ENCODE measurements at places on chromosomes 3 and 15.

DNA sequence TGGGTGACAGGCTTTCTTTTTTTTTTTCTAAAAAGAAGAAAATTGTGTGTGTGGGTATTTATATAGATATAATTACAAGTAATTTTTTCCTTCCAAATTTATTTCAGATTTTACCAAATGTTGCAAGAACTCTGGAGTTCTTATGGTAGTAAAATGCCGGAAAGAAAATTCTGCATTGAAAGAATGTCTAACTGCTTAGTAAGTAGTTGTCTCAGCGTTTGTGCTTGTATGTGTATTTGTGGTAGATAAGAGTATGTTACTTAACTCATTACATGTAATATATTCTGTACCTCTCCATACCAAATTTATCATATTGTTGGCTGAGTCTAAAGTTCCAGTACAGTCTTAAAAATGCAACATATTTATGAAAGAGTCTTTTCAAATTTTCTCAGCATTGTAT lies 32.3 kb upstream of the ZCWPW2 start:
- DNase-seq, result no peak

DNA sequence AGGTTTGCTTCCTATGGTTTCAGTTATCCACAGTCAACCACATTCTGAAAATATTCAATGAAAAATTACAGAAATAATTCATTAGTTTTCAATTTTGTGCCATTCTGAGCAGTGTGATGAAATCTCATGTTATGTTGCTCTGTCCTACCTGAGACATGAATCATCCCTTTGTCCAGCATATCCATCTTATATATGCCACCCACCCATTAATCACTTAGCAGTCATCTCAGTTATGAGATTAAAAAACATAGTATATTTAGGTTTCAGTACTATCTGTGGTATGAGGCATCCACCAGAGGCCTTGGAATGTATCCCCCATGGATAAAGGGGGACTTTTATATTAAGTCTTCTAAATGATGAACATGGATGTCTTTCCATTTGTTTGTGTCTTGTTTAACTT lies 64.7 kb upstream of the PROK2 start:
- DNase-seq, result no peak

DNA sequence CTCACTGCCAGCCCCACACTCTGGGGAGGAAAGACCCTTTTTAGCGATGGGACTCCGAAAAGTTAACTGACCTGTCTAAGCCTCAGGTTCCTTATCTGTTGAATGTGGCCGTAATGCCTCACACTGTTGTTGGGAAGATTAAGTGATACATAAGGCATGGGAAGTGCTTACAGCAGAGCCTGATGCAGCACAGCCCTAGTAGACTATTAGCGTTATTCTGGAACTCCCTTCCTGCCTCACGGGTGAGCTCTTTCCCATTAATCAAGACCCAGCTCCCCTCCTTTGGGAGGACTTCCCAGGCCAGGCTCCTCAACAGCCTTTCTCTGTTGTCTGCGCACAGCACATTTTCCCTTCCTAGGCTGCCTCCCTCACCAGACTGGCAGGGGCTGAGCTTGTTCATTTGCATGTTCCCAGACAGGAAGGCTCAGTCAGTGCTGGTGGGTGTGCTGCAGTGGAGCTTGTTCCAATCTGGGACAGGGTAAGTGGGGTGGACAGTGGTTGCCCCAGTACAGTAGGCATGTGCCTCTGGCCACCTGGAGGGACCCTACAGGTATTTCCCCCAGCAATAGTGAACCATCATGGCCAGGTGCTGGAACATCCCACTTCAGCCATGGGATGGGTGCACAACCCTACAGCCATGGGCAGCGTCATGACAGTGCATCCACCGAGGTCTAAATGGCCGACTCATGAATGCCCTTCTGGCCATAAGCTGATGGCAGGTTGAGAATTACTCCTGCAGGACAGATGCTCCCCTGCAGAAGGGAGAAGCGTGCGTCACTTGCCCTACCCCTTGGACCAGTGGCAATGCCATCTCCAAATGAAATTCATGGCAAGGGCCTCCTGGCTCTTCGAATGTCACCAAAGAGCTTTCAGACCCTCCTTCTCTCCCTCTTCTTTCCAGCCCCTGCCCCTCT lies 5.8 kb upstream of the PSTPIP1 start:
- no peak for DNase-seq

DNA sequence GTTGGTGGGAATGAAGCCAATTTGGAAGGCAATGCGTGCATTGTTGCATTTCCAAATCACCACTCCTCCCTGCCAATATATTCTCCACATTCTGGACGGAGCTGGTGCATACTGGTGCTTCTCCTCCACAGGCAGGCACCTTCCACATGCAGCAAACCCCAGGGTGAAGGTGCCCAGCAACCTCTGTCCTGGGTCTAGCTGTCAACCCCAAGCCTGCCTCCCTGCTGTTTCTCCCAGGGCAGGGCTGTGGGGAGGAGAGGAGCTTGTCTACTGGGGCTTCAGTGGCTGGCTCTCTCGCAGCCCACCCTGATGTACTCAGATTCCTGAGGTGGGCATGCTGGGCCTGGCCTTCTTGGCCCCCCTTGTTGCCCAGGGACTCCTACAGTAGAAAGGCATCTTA lies 20.1 kb downstream of the GASK1A start:
- DNase-seq, result no peak

DNA sequence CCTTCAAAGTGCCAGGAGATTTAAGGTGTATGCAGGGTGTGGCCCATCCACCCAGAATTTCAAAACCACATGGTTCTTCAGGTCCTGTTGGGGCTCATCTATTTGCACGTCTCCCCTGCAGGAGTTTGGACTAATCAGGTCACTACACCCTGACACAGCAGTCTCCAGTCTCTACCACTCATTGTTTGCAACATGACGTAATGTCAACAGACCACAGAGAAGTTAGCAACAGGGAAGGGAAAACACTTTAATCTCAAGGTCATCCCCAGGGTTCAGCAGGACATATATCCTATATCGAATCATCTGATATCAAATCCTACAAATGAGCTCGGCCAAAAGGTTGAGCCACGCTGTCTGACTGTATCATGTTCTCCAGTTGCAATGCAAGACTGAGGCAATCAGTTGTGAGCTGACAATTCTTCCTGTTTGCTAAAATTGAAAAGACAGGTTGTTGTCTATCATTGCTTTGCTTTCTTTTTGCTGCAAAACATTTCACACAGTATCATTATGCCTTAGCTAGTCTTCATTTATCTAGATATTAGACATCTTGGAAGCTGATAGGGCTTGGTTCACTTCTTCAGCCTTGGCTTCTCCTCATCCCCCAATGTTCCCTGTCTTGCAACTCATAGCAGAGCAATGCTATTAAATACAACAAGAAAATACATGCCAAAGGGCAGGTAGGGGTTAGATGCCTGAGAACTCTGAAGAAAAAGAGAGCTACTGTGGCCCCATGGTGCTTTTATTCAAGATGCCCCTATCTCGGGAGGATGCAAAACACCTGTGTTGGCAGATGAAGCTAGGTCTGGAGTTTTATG lies 13.4 kb upstream of the LEKR1 start:
- DNase-seq, result no peak

DNA sequence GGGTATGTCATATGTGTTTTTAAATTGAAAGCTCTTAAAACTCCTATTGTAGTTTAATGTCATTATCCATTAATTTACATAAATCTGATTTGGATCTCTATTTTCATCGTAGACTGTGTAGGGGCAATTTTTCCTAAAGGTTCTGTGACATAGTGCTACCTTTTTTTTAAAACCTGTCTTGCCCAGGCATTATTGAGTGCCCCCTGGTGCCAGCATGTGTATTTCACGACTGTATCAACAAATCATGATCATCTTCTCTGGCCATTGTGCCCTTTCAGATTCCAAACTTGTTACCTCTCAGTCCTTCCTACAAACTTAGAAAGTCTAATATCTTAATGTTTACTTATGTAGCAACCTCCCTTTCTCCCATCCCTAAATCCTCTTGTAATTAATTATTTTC lies 97.2 kb upstream of the FLNB start:
- DNase-seq, result no peak

DNA sequence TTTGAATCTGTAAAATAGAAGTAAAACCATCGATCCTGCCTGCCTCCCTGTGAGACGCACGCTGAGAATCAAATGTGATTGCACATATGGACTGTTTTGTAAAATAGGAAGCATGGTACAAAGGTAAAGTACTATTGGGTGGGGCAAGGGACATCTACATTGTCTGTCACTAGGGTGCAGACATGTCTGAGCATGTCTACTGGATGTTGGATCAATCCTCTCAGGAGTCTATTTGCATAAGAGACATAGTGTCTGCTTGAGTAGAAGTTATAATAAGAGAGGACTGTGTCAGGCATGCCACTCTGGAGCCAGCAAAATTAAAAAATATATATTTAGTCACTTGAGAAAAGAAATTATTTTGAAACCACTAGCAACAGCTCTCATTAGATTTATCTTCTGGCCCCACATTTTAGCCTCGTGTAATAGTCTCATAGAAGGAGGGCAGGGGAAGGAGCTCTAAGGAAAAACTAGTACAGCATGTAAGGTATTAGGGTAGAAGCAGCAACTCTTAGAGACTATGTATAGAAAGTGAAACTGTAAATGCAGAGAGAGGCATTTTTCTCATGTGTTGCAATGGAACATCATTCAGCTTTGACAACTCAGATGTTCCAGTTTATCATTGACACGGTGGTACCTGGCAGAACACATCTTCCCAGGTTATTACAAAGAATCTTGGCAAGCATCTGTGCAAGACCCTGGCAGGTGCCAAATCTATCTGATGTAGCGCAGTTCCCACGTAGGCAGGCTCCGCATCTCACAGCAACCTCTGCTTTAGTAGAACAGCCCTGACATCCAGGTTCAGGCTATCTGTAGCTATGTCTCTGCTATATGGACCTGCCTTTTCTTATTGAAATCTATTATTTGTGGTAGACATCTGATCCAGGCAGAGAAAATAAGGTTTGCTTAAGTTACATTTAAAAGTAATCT lies 85.2 kb upstream of the CHL1 start:
- DNase-seq, result no peak

DNA sequence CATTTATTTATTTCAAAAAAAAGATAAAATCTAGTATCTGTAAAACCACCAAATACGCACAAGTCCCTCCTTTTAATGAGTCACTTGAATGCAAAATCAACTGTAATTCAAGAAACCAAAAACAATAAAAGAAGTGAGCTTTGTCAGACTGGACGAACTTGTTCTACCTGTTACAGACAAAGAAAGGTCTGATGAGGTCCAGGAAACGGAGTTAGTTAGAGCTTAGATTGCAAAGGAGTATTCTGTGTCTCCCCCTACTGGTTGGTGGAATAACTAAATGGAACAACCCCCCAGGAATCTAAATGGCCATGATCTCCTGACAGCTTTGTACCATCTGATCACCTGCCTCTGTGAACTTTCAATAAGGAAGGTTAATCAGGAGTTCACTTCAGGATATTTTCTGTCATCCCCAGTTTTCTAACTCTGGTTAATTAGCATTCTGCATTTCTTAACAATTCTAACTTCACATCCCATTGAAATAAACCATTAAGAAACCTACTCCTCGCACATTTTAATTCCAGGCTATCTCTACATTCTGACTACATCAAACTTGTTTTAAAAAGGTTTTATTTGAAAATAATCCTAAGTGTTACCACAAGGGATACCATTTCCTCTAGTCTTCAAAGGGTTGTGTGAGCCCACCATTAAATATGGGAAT lies 333.0 kb upstream of the SATB1 start:
- DNase-seq, result no peak

DNA sequence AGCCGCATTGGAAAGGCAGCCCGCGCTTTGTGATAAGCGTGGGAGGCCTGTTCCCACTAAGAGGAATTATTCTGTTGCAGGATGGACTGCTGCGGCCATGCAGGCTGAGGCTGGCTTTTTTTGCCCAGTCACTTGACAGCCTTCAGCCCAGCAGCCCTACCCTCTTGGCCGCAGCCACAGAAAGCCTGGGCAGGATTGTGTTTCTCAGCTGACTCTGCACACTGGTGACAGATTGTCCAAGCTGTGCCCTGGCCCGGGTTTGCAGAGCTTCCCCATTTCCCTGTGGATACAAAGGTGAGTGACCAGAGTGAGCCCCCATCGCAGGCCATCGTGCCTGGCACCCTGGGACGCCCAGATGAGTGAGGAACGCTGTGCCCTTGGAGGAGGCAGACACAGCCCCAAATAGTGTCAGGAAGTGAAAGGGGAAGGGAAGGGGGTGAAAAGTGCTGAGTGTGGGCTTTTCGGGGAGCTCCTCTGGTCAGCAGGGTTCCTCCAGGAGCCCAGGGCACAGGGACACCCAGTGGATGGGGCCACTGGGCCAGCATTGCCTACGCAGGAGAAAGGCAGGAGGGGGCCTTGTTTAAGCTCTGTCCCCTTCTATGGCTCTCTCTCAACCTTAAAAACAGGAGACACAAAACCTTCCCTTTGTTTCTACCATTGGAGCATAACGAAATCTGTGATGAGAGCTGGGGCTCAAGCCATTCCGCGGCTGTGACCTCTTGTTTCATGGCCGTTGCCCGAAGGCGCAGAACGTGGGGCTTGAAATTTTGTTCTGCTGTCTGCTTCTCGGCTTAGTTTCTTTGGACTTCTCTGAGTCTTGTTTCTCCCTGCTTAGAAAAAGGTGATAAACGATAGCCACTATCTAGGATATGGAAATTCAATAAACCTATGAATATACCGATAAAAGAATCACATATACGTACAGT lies 91.5 kb upstream of the MEF2A start:
- DNase-seq, result no peak

GRCh38 chr3:141384575-141384974 lies 16.3 kb downstream of the ZBTB38 start:
- DNase-seq, result no peak

GRCh38 chr3:41711651-41712050 lies 250.3 kb downstream of the ULK4 start:
- DNase-seq, result no peak

GRCh38 chr3:12727937-12728336 lies 31.1 kb downstream of the TMEM40 start:
- DNase-seq, result no peak

- no peak for DNase-seq
These were observed 1019.3 kb downstream of the NSUN3 start for GRCh38 chr3:95082191-95082590.

GRCh38 chr3:28860307-28860706 lies 420.6 kb upstream of the RBMS3 start:
- DNase-seq, result no peak

DNA sequence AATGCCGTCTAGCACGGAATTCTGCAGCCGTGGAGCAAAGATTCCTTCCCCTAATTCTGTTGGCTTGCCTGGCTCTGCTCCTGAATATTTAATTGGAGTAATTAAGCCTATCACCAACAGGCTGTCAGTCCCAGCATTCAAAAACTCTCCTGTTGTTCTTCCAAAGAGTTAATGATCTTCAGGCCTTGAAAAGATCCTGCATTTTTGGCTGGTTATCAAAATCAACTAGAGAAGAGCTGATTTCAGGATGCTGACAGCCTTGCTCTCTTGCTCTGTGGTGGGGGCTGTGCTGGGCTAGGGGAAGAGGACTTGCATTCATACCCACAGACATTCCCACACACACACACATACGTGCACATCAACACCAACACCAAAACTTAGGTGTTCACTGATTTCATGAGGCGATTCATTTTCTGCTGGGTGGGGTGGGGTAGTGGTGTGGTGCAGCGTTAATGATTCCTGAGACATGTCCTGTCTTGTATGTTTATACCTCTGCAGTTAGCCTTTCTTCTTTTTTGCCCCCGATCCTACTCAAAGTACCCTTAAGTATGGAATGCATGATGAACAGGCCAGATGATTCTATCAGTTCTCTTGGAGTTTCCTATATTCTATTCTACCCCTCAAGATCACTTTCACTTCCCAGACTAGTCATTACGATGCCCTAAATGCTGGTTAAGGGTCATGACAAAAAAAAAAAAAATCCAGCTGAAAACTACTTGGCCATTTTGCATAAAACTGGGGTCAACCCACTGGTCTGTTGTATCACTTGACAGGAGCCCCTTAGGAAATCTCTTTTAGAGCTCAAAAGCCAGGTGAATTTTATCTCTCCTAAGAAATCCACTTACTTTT lies 42.3 kb downstream of the CPN2 start:
- DNase-seq, result no peak

- no peak for DNase-seq
These were observed 3.9 kb upstream of the FSIP1 start for GRCh38 chr15:39786447-39787056.

Measured in effector CD8-positive, alpha-beta T cell (primary cell).